Activated naive CD4-positive, alpha-beta T cell treated with anti-CD3 and anti-CD28 coated beads for 36 hours (primary cell): ENCODE measurements at places on chromosomes 4 and X. TPM values are rescaled to one million over a fixed set of nuclear protein-coding genes. Genes with fewer than 3 reads are reported as not detected.
A peak's percentile ranks its signal among the peaks of the same experiment; 100 is the strongest.

DNA sequence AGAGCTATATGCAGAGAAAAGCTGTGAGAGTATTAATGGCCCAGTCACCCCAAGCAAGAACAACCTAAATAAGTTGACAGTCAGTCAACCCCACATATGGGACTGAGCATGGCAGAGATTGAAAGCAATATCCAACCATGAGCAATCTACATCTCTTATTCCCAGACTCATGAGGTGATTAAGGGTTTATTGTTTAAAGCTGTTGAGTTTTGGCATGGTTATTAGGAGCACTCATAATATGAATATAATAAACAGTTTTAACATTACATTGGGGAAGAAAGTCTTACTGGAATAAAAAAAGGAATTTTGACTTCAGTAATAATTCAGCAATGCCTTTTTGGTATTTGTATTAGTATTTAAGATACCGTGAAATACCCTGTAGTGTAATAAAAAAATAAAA, 1627.4 kb downstream of the STIM2 start:
- H3K27me3 ChIP-seq, result no peaks in the 10 kb centered on the region
- H3K4me3 ChIP-seq, result no peak overlapping the region
- DNase-seq, result no peak
- no peaks in the 10 kb centered on the region for H3K4me1 ChIP-seq
- H3K36me3 ChIP-seq, result no peaks in the 10 kb centered on the region

- no peaks in the 10 kb centered on the region for H3K36me3 ChIP-seq
- no peak overlapping the region for H3K4me3 ChIP-seq
- DNase-seq, result no peak
These were observed 175.6 kb downstream of the FBXO8 start for GRCh38 chr4:174107746-174108354.

DNA sequence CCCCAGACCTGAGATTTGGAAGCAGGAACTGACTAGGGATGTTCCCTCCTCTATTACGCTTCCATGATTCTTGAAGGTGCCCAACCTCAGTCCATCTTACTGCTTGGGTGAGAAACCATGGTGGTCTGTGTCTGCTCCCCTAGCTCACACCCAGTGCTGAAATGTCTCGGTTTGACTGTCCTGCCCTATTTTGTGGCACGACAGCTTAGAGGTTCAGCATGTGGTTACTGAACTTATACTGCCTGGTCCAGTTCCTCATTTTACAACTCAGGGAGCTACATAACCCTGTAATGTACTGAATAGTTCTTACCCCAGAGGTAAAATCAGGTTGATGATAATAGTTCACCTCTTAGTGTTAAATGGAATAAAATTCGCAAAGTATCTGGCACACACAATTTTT, 203.1 kb downstream of the RBM46 start:
- H3K27ac ChIP-seq, result no peak overlapping the region
- no peaks in the 10 kb centered on the region for H3K4me1 ChIP-seq
- H3K4me3 ChIP-seq, result no peak overlapping the region
- H3K27me3 ChIP-seq, result peaks cover 7% of the 10 kb centered on the region

- no peak overlapping the region for H3K4me3 ChIP-seq
- DNase-seq, result peak; percentile 45
- no peaks in the 10 kb centered on the region for H3K27me3 ChIP-seq
- peak overlapping the region; percentile 59 for H3K27ac ChIP-seq
- peaks cover 13% of the 10 kb centered on the region for H3K36me3 ChIP-seq
These were observed 34.7 kb downstream of the ADD1 start for GRCh38 chr4:2878346-2878745.

DNA sequence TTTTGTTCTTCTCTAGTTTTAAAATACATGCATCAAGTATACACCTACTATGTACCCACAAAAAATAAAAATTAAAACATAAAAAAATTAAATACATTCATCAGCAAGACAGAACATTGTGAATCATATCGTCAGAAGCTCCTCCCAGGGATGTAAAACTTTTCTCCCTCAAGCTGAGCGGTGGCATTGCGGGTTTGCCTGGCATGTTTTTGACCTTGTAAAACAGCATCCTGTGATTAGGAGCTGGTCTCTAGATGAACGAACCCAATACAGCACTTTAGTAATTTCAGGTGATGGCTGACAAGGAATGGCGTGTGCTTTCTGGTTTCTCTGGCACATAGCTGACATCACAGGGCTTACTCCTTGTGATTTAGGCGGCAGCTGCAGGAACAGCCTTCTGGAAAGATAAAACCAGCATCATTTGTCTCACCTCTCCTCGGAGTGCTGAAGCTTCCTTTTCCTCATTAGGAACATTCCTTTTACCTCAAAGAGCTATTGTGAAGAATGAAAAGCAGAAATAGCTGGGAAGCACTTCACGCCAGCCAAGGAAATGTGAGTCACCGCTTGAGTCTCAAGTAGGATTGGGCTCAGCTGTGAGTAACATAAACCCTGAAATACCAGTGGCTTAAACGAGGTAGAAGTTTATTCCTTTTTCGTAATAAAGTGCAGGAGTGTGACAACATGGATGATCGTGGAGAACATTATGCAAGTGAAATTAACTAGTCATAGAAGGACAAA, 44.3 kb downstream of the NYX start:
- no peak overlapping the region for H3K27ac ChIP-seq
- H3K4me3 ChIP-seq, result no peak overlapping the region
- H3K36me3 ChIP-seq, result no peaks in the 10 kb centered on the region

DNA sequence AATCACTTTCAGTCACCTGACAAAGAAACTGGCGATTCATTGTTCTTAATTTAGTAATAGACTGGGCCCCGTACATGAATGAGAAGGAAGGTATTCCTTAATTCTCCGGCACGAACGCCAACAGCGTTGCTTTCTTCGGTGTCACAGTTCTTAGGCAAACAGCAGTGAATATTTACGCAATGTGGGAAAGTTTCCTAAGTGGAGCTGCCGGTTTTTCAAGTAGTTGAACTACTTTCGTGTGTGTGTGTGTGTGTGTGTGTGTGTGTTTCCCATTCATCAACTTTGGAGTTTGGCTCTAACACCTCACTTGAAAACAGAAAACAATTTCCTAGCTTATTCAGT, 651 bp downstream of the NXT2 start:
- DNase-seq, result no peak
- peak overlapping the region; percentile 98 for H3K27ac ChIP-seq
- no peaks in the 10 kb centered on the region for H3K36me3 ChIP-seq
- H3K4me3 ChIP-seq, result peak overlapping the region; percentile 95
- no peaks in the 10 kb centered on the region for H3K27me3 ChIP-seq
- peaks cover 19% of the 10 kb centered on the region for H3K4me1 ChIP-seq

GRCh38 chrX:110114260-110114776, 111.4 kb downstream of the TMEM164 start:
- peaks cover 6% of the 10 kb centered on the region for H3K36me3 ChIP-seq
- no peaks in the 10 kb centered on the region for H3K27me3 ChIP-seq
- no peak for DNase-seq

DNA sequence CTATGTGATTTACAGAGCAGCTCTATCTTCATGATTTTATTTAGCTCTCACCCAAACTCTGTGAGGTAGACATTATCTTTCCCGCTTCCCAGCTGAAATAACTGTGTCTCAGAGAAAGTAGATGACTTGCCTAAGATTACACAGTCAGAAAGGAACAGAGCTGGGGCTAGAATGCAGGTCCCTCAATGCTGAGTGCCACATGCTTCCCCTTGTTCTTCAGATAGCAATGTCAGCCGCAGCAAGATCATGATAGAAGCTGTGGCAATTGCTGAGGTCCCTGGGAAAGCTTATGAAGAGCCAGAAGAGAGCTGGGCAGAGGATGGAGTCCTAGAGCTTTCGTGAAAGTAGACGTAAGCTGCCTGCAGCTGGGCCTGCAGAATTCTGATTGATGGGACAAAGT, 11.1 kb upstream of the GABRE start:
- H3K27me3 ChIP-seq, result peaks cover 4% of the 10 kb centered on the region
- H3K4me3 ChIP-seq, result no peak overlapping the region
- no peak for DNase-seq

P2RY4 gene
- 0.22 TPM for total RNA-seq

ARHGAP24 gene
- total RNA-seq, result not detected

DNA sequence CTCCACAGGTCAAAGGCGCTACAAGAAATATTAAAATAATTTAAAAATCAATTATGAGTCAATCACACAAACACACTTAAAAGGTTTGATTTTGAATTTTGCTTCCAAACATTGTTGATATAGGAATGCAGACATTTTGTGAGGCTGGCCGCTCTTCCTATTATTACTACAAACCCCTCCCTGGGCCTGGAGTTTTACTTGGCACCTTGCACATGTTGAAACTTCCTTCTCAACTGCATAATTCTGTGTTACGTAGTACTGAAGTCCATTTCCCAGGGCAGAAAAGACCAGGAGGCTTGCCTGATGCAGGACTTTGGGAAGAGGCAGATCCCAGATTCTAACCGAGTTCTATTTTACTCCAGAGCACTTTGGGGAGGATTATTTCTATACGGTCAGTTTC, 71.5 kb downstream of the CYTL1 start:
- no peaks in the 10 kb centered on the region for H3K27me3 ChIP-seq
- peaks cover 11% of the 10 kb centered on the region for H3K4me1 ChIP-seq
- no peak for DNase-seq
- H3K4me3 ChIP-seq, result no peak overlapping the region
- no peak overlapping the region for H3K27ac ChIP-seq
- H3K36me3 ChIP-seq, result no peaks in the 10 kb centered on the region

DNA sequence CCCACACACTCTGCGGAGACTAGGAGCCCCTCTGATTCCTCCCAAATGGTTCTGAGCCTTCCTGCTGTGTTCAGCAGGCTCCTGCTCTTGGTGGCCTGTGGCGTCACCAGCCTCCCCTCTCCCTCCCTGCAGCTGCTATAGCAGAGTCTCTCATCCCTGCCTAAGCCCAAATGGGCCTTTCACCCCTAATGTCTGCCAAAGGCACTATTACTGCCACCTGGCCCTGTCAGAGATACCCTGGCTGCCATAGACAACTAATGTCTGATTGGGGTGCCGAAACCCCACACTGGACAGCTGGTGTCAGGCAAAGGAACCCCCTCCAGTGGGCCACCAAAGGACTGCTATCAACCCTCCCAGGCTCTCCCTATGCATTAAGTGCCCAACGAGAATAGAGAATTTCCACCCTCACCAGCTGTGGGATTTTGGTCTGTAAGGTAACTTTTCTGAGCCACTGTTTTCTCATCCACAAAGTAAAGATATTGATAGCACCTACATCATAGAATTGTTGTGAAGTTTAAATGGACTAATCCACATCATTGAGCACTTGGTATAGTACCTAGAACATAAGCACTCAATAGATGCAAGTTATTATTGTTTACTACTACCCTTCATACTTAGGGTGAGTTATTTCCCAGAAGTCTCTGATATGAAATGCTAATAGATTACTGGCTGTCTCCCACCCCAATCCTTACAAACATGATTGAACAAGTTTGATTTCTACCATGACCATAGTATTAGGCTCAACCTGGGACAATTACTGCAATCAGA, 421.3 kb downstream of the MID1IP1 start:
- H3K4me1 ChIP-seq, result peaks cover 3% of the 10 kb centered on the region
- H3K27me3 ChIP-seq, result no peaks in the 10 kb centered on the region
- no peak overlapping the region for H3K4me3 ChIP-seq

- no peak overlapping the region for H3K4me3 ChIP-seq
- H3K27ac ChIP-seq, result no peak overlapping the region
- H3K4me1 ChIP-seq, result peaks cover 49% of the 10 kb centered on the region
These were observed 39.8 kb downstream of the IRF2 start for GRCh38 chr4:184434501-184435066.
